Activated naive CD4-positive, alpha-beta T cell treated with Interleukin-2 at 50 U/mL for 16 hours (primary cell): ENCODE measurements at places on chromosomes 7 and 10.
A peak's percentile ranks its signal among the peaks of the same experiment; 100 is the strongest.

GRCh38 chr7:100604976-100605911 lies 3.1 kb downstream of the PCOLCE start:
- DNase-seq, result peak; percentile 44

- no peak for DNase-seq
Observed at GRCh38 chr10:48462482-48463020, 142.3 kb downstream of the ARHGAP22 start.

- no peak for DNase-seq
Observed at GRCh38 chr10:15324113-15324512, 47.0 kb downstream of the FAM171A1 start.

DNA sequence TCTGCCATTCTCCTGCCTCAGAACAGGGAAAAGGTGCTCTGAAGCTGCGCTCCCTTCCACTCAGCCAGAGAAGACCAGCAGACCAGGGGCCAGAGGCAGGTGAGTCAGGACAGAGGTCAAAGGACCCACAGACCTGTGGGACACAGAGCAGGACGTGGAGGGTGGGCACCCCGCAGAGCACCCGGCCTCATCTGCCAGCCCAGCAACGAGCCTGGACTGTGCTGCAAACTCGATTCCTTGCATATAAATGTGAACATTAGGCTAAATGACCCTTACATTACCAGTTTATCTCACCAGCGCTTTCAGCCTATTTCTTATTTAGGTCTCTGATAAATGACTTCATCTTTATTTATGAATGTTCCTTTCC lies 50.1 kb downstream of the PTPRN2 start:
- DNase-seq, result no peak

DNA sequence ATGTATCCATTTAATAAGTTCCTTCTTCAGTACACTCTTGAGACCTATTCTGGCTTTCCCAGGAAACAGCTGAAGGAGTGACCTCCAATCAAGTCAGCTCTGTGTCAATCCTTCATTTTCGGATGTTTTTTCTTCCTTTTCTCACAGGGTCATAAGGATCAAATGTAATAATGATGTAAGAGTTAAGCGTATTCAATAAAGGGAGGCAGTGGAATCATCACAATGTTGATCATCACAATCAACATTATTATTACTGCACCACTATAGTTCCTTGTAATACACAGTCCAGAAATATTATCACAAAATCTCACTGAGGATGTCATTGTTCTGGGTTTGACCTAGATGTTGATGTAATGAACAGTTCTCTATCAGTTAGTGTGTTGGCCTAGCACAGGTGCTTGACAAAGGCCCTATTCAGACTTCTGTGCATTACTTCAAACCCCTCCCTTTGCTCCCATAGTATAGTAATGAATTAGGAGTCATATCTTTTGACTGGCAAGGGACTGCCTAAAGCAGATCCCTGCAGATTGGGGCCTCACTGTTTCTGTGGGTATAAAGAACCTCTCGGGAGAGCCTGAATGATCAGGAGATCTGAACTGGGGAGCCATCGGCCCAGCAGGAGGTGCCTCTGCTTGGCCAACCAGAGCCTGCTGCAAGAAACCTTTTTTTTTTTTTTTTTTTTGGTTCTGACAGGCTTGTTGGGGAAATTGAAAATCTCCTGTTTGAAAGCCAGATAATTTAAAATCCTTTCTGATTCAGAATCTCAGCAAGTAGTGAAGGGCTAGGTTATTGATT lies 100.6 kb downstream of the KAT6B start:
- no peak for DNase-seq

GRCh38 chr7:77419102-77419501 lies 3.0 kb upstream of the GSAP start:
- DNase-seq, result no peak

GRCh38 chr10:14413523-14413922 lies 82.8 kb upstream of the FRMD4A start:
- DNase-seq, result no peak

DNA sequence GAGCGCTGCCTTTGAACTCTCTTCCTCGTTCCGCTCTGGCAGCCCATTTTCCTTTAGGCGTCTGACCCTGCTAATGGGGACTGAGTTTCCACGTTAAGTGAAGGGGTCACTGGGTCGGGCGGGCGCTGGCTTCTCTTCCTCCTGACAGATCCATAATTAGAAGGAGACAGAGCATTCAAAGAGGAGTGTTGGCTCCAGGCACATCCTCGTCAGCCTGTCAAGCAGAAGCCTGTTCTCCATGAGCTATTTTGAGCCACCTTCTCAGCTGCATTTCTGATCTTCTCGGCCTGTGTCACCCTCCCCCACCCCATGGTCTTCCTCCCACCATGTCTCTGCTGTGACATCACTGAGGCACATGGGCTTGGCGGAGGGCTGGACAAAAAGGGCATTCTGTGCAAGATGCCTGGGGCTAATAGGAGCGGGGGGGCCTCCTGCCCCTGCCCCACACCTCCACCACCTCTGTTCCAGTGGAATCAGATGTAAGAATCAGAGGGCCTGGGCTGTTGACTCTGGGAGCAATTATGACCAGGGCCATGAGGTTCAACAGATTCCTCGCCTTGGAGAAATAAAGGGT lies 248.1 kb downstream of the PLXNA4 start:
- no peak for DNase-seq

DNA sequence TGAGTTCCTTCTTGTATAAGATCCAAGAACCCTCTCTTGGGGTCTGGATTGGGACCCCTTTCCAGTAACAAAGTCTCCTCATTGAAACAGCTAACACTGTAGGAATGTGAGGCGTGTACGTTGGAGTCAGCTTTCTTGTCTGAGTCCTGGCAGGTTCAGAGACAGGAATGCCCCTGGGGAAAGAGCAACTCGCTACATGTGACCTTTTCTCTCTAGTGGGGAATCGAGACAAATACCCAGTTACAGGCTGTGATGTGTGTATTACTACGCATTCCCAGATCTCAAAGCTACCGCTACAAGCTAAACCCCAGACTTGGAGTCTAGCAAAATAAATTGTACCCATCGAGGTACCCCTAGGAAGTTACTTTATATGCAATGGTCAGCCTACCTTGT lies 85.6 kb upstream of the FRMD4A start:
- DNase-seq, result no peak

DNA sequence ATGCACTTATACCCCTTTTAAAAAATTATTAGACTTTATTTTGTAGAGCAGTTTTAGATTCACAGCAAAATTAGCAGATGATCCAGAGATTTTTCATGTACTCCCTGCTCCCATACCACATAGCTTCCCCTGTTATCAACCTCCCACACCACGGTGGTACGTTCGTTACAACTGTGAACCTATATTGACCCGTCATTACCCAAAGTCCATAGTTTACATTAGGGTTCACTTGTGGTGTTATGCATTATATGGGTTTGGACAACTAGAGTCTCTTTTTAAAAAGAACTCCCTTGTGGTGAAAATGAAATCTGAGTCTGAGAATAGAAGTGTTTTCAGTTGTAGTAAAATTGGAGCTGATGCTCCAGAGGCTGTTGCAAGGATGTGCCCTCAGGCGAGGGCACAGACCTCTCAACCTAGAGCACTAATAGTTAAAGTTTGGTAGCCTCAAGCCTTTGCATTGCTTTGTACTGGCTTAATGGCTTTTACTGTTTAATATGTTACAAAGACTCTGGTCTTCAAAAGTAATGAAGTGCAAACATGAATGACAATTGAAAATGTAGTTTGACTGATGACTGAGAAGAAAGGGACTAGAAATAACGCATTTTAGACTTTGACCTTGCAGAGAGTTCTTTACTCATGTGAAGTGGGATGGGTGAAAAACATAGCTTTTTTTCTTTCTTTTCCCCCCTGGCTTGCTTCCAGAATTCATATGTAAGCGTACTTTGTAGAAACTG lies 30.6 kb upstream of the CSTF2T start:
- no peak for DNase-seq

DNA sequence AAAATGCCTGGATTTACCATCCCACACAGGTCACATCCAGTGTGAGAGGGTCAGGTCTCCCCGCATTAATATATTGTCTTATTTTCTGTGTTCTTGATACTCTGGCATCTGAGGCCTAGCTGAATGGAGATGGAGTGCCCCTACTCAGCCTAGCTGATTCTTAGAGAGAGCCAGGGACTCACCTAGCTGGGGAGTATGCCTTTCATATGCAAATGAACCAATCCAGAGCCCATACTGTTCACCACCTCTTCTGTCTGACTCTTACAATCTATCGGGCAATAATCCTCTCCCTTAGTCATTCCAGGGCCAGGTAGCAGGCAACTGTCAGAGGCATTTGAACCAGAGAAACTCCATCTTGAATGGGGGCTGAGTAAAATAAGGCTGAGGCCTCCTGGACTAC lies 46.3 kb downstream of the LBX1 start:
- no peak for DNase-seq

GRCh38 chr10:44178856-44179255 lies 206.0 kb downstream of the CXCL12 start:
- no peak for DNase-seq

DNA sequence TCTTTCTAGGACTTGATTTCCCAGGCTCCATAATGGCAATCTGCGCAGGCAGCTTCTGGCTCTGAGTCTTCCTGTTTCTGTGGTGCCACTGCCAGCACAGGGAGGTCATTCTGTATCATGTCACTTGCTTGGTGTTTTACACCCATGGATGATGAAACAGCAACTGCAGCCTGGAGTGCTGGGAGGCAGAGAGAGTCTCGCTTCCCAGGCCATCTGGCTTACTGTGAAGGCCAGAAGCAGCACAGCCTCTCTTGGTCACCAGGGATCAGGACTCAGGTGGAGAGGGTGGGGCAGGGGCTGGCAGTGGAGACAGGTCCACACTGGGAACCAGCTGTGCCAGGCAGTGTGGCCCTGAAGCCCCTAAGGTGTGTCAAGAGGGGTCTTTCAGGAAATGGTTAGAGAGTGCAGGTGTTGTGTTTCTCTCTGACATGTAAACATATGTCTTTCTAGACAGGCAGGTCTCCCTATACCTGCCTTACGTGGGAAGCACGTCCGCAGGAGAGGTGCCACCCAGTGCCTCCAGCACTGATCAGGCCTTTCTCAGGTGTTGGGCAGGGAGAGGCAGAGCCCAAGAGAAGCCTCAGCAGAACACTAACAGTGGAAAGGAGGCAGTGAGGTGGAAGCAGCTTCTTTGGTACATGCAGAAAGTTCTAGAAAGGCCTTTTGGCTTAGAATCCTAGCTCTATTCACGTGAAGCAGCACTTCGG lies 71.4 kb downstream of the INSIG1 start:
- DNase-seq, result no peak

DNA sequence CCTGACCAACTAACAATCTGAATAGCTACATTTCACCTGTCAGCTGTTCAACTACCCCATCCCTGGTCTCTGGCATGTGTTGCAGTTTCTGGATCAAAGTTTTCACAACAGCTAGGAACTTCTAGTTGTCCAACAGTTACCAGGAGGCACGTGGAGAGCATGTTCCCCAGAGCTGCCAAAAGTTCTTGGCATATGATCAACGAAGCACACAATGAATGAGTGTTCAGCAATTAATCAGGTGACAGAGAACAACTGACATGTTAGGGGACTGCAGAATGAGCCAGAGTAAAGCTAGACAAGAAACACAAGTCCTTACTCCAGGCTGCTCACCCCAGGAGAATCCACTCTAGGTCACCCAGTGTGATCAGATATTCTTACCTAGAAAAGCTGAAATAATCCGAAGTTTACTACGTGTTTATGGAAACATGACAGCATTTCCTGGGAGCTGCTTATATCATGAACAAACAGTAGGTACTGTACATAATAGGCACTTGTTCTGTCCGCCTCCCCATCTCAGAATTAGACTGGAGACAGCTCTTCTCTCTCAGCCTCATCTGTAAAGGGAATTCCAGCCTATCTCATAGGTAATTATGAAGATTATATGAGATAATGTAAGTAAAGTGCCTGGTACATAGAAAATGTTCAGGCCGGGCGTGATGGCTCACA lies 50.6 kb downstream of the ZNF438 start:
- DNase-seq, result no peak

GRCh38 chr10:49183596-49184542 lies 4.3 kb downstream of the TMEM273 start:
- DNase-seq, result peak; percentile 57

GRCh38 chr10:61866700-61867368 lies 34.7 kb upstream of the ARID5B start:
- no peak for DNase-seq

DNA sequence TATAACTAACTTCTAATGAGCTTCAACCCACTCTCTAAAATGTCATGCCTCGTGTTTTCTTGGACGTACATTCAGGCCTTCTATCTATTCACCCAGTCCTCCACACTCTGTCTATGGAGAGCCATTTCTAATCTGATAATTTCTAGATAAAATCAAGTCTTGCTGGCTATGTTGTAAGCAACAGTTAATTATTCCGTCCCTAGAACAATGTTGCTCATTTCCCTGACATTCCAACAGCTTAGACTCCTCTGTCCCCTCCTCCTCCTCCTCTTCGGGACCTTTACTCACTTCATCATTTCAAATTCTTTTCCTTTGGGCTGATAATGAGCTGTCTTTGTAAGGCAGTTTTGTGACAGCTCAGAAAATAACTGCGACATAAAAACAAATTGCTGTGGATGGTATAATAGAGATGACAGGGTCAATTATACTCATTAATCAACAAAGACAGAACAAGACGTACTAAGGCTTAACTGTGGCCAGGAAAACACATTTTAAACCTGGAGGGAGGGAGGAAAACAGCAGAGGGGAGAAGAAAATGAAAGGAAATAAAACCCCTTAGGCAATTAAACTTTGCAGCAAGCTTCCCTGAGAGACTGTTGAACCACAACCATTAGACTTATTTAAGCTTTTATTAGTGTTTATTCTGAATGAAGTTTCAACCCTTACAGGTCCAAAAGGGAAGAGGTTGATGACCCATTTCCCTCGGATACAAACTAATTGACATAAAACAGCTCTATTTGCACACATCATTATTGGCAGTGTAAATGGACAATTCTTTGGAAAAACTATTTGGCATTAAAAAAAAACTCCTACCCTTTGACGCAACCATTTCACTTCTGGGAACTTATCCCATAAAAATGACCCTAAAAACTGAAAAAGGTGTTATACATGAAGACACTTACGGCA lies 179.1 kb downstream of the SFMBT2 start:
- DNase-seq, result no peak

DNA sequence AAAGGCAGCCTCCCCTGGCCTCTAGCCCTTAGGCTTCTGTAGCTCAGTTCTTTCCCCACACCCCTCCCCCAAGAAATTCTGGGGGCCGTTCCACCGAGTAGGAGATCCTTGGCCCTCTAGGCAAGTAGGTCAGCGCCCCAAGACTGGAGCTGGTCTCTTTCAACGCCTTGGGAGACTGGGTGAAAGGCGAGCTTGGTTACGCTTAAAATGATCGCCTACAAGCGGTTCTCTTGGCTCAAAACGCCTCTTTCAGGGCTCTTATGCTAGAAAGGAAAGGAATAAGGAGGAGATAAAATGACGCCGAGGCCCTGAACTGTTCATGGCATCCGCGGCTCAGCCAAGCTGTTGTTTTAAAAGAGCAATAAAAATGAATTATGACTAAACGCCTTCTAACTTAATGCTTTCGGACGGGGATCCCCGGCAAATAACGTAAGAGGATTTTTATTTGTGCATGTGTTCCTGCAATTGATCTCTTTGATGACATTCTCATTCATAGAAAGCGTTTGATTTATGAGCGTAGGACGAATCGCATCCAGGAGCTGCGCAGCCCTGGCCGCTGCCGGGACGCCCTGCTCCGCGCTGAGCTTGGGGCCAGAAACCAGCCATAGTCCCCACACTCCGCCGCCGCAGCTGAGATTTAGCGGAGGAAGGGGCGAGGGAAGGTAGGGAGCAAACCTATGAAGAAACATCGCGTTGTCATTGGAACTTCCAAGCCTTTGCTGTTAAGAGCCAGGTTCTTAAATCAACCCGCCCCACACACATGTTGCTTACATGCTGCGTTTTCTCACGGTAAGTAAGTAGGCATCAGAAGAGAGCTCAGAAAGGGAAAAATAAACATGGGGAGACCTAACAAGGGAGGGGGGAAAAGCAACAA lies 3.0 kb upstream of the HOXA1 start:
- DNase-seq, result no peak

- no peak for DNase-seq
Observed at GRCh38 chr7:10120936-10121335, 852.7 kb upstream of the PHF14 start.
